ENCODE measurements at places on chromosomes 3 and 15.

- DNase-seq, result peak; percentile 19
Measured at GRCh38 chr15:23866832-23867231, 179.7 kb upstream of the NDN start.

GRCh38 chr3:49534581-49535441, 19.5 kb upstream of the BSN start:
- DNase-seq, result peak; percentile 95

DNA sequence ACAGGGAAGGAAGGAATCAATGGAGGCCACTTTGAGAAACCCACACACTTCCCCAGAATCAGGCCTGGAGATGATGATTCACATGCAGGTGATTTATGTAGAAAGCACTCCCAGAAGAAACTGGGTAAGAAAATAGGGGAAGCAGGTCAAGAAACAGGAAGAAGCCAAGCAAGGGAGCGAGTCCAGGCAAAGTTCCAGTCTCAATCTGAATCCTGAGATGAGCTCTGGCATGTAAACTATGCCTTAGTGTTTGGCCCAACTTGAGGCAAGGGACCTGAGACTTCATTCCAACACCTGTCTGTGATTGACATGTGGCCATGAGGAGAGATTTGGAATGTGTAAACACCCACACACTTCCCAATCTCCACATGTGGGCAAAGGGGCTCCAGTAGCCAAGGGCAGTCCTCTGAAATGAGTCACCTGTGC, 61.6 kb upstream of the CTNNB1 start:
- no peak for DNase-seq

GRCh38 chr3:159652452-159652851, 336.2 kb upstream of the IL12A start:
- no peak for DNase-seq

DNA sequence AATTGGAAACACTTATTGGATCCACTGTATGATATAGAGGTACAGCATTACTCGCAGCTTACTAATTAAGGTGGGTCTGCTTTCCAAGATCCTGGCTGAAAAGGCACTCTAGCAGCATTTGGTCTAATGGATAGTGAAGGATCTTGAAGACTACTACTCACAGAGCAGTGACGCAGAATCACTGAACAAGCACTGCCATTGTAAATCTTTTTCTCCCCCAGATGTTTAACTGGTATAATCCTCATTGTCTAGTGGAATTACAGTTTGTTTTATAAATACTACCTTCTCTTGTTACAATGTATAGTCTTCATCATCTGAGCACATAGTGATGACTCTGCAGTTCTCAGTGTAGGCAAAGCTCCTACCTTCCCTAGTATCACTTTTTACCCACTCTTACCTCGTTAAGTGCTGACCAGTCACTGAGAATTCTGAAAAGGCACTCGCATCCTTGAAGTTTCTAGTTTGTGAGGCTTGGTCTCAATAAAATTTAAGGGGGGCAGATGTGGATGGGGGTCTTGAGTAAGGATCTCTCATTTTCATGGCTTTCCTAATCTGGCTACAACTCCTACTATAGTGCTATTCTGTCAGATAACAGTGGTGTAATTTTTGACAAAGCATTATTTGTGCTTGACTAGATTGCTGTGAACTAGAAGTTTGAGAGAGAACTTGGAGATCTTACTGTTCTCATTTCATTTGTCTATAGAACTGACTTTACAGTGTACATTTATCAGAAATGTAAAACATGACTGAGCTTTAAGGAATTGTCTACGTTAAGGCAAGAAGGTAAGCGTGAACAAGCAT, 23.2 kb downstream of the MAPK6 start:
- DNase-seq, result no peak

DNA sequence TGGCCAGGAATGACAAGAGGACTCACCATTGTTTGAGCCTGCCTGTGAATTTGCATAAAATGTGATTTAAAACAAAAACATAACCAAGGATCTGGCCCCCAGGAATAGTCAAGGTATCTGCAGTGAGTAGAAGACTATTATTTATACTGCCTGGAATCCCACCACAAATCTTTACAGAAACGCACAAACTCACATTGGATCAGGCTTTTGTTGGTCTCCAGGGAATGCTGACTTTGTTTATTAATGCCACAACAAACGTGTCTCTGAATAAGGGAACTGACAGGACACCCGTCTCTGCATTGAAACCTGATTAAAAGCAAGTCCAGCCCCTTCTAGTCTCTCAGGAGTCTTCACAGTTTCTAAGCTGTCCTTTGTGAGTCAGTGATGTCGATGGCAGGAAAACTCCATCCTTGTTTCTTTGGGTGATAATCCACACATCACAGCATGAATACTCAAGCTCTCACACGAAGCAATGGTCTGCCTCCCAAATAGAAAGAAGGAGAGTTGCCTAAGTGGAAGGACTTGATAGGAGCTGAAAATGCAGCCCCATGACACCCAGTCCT, 37.7 kb downstream of the CLDN18 start:
- no peak for DNase-seq

DNA sequence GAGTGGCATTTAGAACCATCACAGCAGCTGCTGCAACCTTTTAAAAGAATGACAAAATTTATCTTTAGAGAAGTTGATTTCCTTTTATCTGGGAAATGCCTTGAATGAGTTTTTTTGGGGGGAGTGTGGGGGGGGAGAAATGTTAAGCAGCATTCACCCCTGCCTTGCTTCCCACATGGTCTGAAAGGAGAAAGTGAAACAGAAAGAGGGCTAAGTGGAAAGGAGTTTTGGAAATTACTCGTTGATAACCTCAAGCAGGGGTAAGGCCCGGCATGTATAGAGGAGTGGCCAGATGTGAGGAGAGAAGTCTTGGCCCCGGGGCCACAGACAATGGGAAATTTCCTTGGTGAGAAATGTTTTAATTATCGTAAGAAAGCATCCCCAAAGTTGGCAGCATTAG, 23.5 kb downstream of the B3GALNT1 start:
- no peak for DNase-seq

DNA sequence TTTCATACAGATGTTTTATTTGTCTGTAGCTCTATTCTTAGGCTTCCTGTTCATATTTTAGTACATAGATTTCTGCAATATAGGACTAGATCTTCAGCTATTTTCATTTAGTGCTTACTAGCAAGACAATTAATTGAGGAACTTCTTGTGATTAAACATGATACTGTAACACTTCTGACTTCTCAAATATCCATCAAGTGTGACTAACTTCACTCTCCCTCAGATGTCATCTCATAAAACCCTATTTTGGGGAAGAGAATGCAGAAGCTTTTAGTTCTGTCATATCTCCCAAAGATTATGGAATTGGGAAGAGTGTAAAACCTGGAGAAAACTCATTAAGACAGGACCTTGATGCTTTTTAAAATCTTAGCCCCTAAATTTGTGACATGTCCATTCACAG, 28.6 kb upstream of the GOLIM4 start:
- no peak for DNase-seq

GRCh38 chr3:190519886-190520285, 6.0 kb downstream of the IL1RAP start:
- DNase-seq, result no peak

- no peak for DNase-seq
Measured at GRCh38 chr15:82536409-82537350, 3.6 kb downstream of the RPS17 start.

GRCh38 chr3:185210621-185211142, 43.2 kb downstream of the EHHADH start:
- no peak for DNase-seq

GRCh38 chr3:13045241-13045903, 27.9 kb downstream of the IQSEC1 start:
- DNase-seq, result no peak

- no peak for DNase-seq
Measured at GRCh38 chr3:123194552-123194951, 7.2 kb upstream of the SEC22A start.

DNA sequence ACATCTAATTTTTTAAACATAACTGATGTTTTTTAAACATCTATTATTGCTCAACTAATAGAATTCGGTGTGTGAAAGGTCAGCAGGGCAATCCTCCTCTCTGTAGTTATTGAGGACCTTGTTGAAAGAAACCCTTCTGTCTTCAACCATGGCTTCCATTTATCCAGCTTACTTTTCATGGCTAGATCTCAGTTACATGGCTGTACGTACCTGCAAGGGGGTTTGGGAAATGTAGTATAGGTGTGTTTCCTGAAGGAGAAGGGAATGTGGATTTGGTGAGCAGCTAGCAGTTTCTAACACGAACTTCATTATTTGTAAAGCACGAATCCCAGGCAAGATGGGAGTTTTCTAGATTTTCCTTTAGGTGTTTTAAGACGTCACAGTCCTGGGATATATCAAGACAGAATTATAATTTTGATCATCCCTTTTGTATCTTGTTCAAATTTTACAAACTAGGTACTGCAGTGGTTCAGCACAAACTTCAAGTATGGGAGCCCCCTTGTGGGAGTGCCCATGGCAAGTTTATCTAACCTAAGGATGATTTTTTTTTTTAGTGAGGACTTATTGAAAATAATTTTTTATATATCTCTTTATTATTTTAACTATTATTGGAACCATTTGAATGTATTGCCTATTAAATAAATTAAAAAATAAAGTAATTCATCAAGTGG, 41.6 kb downstream of the FBXL2 start:
- no peak for DNase-seq

DNA sequence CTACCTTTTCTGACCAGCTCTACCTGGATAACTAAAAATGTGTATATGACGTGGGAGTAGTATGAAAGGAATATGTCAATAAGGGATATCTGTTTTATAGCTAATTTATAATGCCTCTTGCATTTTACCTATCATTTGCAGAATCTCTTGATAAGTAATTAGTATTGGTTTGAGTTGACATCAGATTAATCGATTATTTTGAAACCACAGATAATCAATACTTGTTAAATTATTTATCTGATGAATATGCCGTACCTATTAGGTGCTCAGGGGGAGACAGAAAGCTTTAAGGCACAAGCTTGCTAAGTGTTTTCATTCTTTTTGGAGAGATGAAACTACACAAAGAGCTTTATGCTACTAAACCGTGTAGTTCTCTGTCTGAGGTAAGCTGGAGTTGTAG, 24.3 kb downstream of the NR1D2 start:
- DNase-seq, result no peak

GRCh38 chr3:9247361-9247940, 2.0 kb downstream of the SRGAP3 start:
- no peak for DNase-seq

- no peak for DNase-seq
Measured at GRCh38 chr3:58502872-58503271, 11.0 kb downstream of the KCTD6 start.

GRCh38 chr3:13093687-13094086, 20.5 kb upstream of the IQSEC1 start:
- DNase-seq, result no peak

- DNase-seq, result no peak
Measured at GRCh38 chr15:40424483-40425115, 16.2 kb upstream of the BAHD1 start.

Data from DMS53 (cell line).